ENCODE measurements at places on chromosomes 5 and 9.

- DNase-seq, result peak; percentile 68
Measured at GRCh38 chr5:149166128-149166527, 24.8 kb downstream of the ABLIM3 start.

- no peak for DNase-seq
Measured at GRCh38 chr9:125902831-125903512, 155.8 kb downstream of the PBX3 start.

- DNase-seq, result no peak
Measured at GRCh38 chr5:135222171-135222681, 176.8 kb downstream of the MACROH2A1 start.

- DNase-seq, result peak; percentile 23
Measured at GRCh38 chr9:123927625-123928532, 2.0 kb downstream of the DENND1A start.

- no peak for DNase-seq
Measured at GRCh38 chr5:89686081-89686765, 723.3 kb downstream of the CETN3 start.

- no peak for DNase-seq
Measured at GRCh38 chr5:141777711-141778110, 95.7 kb upstream of the ARAP3 start.

- no peak for DNase-seq
Measured at GRCh38 chr5:135492319-135492626, 40.1 kb upstream of the TIFAB start.

- no peak for DNase-seq
Measured at GRCh38 chr9:126520453-126520852, 93.3 kb upstream of the LMX1B start.

DNA sequence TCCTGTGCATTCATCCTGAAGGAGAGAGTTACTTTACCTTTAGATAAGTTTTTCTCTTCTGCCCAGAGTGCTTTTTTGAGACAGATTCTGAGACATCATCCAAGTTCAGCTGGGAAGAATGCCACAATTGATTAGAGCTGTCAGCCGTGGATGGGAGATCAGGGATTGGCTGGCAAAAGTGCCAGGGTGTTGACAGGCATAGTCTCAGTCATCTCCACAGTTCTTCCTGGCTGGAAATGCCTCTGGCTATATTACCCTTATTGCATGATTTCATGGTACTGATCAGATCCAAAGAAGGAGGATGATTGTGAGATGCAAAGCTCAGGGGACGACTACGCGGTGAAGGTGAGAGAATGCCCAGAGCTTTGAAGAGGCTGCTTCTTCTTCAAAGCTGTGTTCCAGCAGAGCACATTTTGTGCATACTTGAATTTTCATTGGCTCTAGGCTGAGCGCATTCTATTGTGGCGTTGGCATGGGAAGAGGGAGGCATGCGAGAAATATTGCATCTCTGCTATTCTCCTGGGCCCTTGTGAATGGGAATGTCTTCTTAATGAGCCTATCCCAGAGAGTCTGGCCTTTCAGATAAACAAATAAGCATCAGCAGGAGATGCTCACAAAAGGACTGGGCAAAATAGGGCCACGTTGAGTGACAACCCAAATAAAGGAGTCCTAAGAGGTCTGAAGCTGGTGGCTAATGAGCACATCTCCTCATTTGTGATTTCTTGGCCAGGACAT lies 82.1 kb downstream of the GRIA1 start:
- no peak for DNase-seq

DNA sequence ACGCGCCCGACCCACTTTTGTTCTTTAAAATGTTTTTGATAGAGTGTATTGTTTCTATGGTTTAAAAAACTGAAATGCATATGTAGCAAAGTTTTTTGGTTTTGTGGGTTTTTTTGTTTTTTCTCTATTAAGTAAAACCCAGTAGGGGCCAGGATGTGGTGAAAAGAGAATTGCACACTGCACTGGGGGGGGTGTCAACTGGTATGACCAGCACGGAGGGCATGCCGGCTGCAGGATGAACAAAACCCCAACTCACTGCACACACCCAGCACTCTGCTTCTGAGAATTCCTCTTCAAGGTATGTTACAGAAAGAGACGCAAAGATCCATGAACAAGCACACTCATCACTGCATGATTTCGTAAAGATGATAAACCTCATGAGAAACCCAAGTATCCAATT lies 75.0 kb downstream of the STK10 start:
- DNase-seq, result no peak

DNA sequence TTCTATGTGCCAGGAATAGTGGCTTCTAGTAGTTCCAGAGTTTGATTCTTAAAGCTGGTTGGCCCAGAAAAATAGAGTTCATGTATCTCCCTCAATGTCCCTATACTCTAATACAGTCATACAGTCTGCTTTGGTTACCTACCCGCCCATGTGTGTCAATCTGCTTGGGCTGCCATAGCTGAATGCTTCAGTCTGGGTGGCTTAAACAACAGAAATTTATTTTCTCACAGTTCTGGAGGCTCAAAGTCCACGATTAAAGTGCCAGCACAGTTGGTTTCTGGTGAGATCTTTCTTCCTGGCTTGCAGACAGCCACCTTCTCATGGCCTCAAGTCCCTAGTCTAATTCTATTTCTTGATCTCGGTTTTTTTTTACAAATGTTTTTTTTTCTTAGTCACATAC lies 1739.0 kb downstream of the MAT2B start:
- no peak for DNase-seq

- no peak for DNase-seq
Measured at GRCh38 chr9:134591082-134591571, 50.5 kb upstream of the COL5A1 start.

DNA sequence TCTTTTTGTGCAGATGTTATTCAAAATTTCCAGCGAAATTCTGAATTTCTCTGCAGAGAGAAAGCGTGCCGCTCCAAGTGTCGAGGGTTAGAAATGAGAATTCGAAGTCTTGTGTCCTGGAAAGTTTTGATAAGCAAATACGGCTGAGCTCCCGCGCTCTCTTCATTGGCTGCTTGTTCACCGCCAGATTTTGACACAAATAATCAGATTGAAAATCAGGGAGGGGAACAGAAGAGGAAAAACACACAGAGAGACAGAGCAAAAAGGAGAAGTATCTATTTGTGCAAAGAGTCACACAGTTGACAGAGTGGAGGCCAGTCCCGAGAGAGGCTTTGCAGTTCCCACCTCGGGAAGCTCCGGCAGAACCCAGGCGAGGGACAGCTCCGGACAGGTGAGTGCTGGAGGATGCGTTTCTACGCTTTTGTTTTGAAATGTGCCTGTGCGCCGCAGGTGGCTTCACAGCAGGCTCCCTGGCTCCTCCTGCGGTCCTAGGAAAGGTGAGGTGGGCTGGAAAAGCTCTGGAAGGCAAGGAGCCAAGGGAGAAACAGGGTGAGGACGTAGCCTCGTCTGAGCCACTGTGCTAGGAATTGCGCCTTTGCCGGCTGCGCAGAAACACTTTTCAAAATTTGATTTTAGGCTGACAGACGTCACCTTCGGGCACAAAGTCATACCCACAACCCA lies at the start of gene GFI1B:
GFI1B (plus strand) TSS at position 244 of the 681 bp plus-strand sequence. CDS start 7,985 bp downstream, outside the sequence.
- DNase-seq, result no peak

DNA sequence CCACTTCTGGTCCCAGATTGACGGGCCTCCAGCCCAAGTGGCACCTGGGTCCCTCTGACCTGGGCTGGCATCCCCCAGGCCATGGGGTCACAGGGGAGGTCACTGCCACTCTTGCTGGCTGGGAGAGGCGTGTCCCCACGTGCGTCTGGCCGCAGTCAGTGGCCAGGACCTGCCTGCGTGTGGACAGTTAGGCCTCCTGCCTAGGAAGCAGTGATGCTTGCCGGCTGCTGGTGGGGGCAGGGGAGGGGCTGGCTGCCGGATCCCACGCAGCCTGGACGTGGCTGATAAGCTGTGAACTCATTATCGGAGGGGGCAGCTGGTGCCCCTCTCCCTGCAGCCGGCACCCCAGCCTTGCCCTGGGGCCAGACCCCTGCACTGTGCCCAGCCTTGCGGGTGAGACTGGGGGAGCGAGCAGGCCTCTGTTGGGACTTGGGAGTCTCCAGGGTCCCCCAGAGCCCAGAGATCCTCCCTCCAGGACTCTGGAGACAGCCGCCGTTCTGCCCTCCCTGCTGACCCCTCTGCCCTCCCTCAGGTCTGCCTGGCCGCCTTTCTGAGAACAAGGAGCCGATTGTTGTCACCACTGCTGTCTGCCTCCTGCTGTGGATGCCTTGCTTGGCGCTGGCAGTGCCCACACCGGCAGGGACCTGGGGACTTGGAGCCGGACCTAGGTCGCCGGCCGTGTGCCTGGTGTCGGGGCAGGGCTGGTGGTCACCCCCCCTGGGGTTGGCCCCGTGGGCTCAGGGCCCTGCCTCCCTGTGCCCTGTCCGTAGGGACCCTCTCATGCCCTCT lies 12.3 kb downstream of the RXRA start:
- no peak for DNase-seq

GRCh38 chr9:113184539-113184938 lies 33.7 kb downstream of the SLC31A2 start:
- peak; percentile 21 for DNase-seq

GRCh38 chr5:1437226-1437829 lies 7.9 kb downstream of the SLC6A3 start:
- DNase-seq, result peak; percentile 16

GRCh38 chr9:100011062-100011681 lies 87.6 kb downstream of the ERP44 start:
- DNase-seq, result no peak

DNA sequence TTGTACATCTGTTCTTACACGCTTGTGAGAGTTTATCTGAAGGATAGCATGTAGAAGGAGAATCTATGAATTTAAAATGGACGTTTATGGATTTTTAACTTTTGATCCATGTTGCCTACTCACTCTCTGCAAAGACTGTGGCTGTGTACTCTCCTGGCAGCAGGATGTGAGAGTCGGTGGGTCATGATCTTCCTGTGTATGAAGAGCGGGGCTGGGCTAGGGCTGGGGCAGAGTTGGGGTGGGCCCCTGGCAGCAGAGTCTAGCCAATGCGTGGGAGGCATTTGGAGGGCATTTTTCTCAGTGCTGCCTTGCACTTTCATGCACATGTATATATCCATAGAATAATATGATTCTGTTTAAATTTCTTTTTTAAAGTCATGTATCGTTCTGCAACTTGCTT lies 24.0 kb upstream of the DAB2IP start:
- DNase-seq, result no peak

- no peak for DNase-seq
Measured at GRCh38 chr5:180641566-180641900, 7.9 kb downstream of the FLT4 start.

DNA sequence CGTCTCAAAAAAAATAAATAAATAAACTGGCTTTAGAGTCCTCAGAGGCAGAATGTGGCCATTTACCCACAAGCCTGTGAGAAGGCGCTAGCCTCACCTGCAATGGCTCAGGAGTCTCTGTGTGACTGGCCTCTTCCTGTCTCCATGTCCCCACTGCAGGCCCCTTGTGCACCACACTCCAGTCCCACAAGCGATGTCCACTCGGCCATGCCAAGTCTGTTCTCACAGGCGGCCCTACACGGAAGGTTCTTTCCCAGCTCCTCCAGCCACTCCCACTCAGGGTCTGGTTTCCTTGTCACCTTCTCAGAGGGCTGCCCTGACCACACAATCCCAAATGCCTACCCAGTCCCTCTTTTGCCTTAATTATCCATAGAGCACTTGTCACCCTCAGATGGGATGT lies 38.2 kb downstream of the POLR1E start:
- no peak for DNase-seq

- peak; percentile 92 for DNase-seq
Measured at GRCh38 chr9:127159325-127159801, 36.9 kb upstream of the ANGPTL2 start.

GRCh38 chr5:9834871-9835770 lies 205.0 kb upstream of the TAS2R1 start:
- DNase-seq, result no peak

GRCh38 chr5:169298193-169298592 lies 2.7 kb downstream of the SLIT3 start:
- DNase-seq, result no peak

GRCh38 chr5:10372726-10373709 lies 19.5 kb downstream of the MARCHF6 start:
- DNase-seq, result no peak

- DNase-seq, result no peak
Measured at GRCh38 chr9:72794946-72795345, 157.9 kb downstream of the ALDH1A1 start.

DNA sequence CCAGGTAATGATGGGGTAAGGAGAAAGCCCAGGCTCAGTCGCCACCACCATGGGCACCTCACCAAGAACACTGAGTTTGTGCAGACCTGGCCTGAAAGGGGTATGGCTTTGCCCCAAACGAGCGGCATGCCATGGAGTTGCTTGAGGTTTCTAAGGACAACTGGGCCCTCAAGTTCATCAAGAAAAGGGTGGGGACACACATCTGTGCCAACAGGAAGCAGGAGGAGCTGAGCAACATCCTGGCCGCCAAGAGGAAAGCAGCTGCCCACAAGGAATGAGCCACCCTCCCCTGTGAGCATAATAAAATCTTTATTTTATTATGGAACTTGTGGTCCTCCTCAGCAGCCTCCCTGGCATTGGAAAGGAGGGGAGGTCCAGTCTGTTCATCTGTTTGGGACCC lies 23.8 kb downstream of the CD14 start:
- DNase-seq, result no peak

GRCh38 chr9:94927048-94927761 lies 200.7 kb downstream of the AOPEP start:
- DNase-seq, result no peak

DNA sequence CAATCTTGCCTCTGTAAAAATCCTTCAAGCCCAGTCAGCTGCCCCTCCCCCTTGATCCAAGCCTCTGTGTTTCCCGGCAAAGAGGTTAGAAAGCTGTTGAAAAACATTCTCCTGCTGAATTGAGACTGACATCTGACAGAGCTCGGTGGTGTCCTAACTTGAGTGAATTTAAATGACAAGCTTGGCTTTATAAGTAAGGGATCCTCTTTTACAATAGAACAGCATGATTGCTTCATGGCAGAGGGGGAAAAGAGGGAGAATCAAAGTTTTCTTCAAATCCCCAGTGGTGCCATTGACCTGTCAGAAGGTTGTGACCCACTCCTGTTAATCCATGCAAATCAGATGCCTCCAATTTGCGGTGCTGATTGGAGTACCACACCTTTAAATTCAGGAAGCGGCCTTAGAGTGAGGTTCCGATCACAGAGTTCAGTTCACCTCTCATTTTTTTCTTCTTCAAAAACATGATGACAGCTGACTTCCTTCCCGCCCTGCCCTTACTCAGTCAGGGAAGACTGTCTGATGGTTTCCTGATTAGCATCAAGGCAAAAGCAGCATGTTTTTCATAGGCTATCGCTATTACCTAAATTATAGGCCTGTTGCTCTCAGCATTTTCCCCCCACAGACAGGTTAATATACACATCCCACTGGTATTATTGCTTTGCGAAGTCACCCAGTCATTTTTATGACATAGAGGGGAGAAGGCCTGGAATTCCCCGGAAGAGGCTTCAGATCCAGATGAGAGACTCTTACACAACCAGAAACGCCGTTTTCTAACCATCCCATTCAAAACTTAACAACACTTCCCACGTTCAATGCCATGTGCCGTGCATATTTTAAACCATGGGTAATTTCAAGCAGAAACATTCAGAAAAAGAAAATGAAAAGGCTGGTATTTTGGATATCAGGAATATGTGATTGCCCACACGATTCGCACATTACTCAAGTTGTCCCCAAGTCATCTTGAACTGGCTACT lies 141.4 kb downstream of the EBF1 start:
- no peak for DNase-seq

- peak; percentile 44 for DNase-seq
Measured at GRCh38 chr9:78574354-78575045, 277.6 kb downstream of the PSAT1 start.

GRCh38 chr9:36479101-36479500 lies 79.0 kb upstream of the RNF38 start:
- DNase-seq, result no peak

Data from stromal cell of bone marrow (primary cell).